ENCODE measurements at places on chromosomes 2 and 18. TPM values are rescaled to one million over a fixed set of nuclear protein-coding genes. Genes with fewer than 3 reads are reported as not detected.
A peak's percentile ranks its signal among the peaks of the same experiment; 100 is the strongest.

GRCh38 chr2:28216331-28216730 lies 176.3 kb upstream of the FOSL2 start:
- H3K27me3 ChIP-seq: no peaks in the 10 kb centered on the region
- H3K36me3 ChIP-seq: no peaks in the 10 kb centered on the region
- no peaks in the 10 kb centered on the region for H3K4me1 ChIP-seq
- H3K27ac ChIP-seq: no peak overlapping the region

- no peak overlapping the region for H3K27ac ChIP-seq
- no peaks in the 10 kb centered on the region for H3K36me3 ChIP-seq
- no peak for DNase-seq
Measured at GRCh38 chr2:12617366-12617765, 99.4 kb upstream of the TRIB2 start.

- peaks cover 11% of the 10 kb centered on the region for H3K4me1 ChIP-seq
- DNase-seq: no peak
- no peaks in the 10 kb centered on the region for H3K27me3 ChIP-seq
- H3K36me3 ChIP-seq: no peaks in the 10 kb centered on the region
- no peak overlapping the region for H3K4me3 ChIP-seq
Measured at GRCh38 chr2:191304939-191305875, 60.0 kb downstream of the MYO1B start.

DNA sequence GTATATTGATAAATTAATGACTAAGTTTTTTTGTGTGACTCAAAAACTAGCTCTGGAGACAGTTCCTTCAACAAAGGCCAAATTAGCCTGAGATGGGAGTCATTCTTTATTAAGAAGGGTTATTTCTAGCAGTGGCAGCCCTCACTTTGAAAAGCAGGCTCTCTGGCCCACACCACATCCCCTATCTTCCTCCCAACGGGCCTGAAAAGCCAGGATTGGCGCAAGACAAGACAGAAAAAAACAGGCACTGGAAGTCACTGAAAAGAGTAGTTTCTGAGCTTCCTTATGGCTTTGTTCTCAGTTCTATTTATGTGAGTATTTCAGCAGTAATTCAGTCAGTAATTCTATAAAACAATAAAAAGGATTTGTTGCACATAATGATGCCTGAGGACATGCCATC lies 149.0 kb downstream of the LAMA3 start:
- no peak for DNase-seq
- peaks cover 11% of the 10 kb centered on the region for H3K36me3 ChIP-seq
- H3K4me3 ChIP-seq: no peak overlapping the region
- H3K27ac ChIP-seq: no peak overlapping the region
- H3K27me3 ChIP-seq: no peaks in the 10 kb centered on the region
- no peaks in the 10 kb centered on the region for H3K4me1 ChIP-seq

- H3K27me3 ChIP-seq: no peaks in the 10 kb centered on the region
Measured at GRCh38 chr2:7012141-7012764, 95.0 kb downstream of the RNF144A start.

DNA sequence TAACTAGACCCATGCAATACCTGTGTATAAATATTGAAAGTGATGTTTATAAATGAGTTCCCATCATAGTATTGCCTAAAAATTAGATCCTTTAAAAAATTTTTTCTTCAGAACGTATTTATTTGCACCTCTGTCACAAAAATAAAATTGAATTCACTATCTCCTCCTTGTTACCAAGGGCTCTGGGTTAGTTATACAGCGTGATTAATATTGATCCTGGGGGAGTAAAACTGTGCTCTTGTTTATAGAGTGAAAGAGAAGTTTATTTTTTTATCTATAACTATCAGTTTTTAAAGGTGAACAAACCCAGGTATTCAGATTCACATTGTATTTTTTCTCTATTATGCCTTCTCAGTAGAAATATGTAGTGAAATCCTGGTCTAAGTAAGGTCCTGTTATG lies 458.5 kb downstream of the CPS1 start:
- no peak overlapping the region for H3K27ac ChIP-seq
- no peak for DNase-seq
- H3K36me3 ChIP-seq: no peaks in the 10 kb centered on the region
- no peaks in the 10 kb centered on the region for H3K4me1 ChIP-seq
- H3K4me3 ChIP-seq: no peak overlapping the region

DNA sequence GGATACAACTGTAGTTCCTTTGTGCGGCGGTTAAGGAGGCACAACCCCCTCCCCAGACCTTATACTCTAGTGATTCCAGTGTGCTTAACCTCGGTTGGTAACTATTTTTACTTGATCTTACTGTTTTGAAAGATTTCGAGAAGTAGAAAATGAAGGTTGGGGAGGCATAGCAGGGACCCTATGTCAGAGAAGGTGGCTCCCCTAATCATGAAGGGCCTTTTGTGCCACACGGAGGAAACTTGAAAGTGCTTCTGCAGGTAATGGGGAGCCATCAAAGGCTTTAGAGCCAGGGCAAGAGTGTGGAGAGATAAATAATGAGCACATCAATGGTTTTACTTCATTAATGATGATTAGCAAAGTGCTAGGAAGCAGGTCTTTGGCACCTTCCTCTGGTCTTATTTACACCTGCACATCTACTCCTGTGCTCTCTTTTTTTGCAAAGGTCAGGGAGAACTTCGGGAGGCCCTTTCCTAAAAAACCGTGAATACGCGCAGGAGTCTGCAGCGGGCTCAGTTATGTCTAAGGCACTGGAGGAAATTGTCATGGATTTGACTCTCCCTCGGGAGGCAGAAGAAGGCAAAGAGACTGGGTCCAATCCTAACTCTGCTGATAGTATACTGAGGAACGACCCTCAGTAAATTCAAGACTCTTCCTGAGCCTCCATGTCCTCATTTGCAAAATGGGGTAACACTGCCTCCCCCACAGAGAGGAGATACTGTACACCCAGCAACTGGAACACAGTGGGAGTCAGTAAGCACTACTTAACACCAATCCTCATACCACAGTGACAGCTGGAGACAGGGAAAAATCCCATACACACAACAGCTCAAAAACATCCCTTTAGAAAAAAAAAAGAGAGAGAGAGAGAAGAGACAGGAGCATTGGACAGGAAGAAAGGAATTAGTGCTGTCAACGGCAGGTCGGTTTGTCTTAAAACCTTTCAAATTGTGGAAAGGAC lies 81.6 kb downstream of the DDX1 start:
- no peaks in the 10 kb centered on the region for H3K36me3 ChIP-seq
- no peaks in the 10 kb centered on the region for H3K4me1 ChIP-seq
- no peak for DNase-seq
- H3K27me3 ChIP-seq: no peaks in the 10 kb centered on the region
- no peak overlapping the region for H3K4me3 ChIP-seq
- H3K27ac ChIP-seq: no peak overlapping the region

- DNase-seq: no peak
- no peaks in the 10 kb centered on the region for H3K4me1 ChIP-seq
- no peaks in the 10 kb centered on the region for H3K36me3 ChIP-seq
- no peak overlapping the region for H3K4me3 ChIP-seq
- H3K27ac ChIP-seq: no peak overlapping the region
Measured at GRCh38 chr2:71306762-71307161, 24.8 kb upstream of the ZNF638 start.

- H3K27ac ChIP-seq: no peak overlapping the region
- no peak overlapping the region for H3K4me3 ChIP-seq
- H3K36me3 ChIP-seq: no peaks in the 10 kb centered on the region
Measured at GRCh38 chr2:85151026-85151425, 17.8 kb downstream of the TCF7L1 start.

DNA sequence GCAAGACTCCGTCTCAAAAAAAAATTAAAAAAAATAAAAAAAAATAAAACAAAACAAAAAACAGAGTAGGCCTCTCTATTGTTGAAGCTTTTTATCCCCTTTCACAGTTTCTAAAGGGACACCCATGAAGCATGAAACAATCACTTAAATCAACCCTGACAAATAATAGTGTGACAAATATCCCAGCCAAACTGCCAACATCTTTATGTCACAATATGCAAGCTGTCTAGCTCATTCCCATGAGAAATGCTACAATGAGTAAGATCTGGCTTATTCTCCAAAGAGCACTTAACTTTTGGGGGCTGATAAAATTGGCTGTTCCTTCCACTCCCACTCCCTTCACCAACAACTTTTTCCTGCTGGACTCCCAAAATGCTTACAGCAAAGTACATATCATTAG lies 21.7 kb upstream of the ABCA12 start:
- no peaks in the 10 kb centered on the region for H3K4me1 ChIP-seq
- H3K27me3 ChIP-seq: no peaks in the 10 kb centered on the region
- no peaks in the 10 kb centered on the region for H3K36me3 ChIP-seq
- no peak for DNase-seq

DNA sequence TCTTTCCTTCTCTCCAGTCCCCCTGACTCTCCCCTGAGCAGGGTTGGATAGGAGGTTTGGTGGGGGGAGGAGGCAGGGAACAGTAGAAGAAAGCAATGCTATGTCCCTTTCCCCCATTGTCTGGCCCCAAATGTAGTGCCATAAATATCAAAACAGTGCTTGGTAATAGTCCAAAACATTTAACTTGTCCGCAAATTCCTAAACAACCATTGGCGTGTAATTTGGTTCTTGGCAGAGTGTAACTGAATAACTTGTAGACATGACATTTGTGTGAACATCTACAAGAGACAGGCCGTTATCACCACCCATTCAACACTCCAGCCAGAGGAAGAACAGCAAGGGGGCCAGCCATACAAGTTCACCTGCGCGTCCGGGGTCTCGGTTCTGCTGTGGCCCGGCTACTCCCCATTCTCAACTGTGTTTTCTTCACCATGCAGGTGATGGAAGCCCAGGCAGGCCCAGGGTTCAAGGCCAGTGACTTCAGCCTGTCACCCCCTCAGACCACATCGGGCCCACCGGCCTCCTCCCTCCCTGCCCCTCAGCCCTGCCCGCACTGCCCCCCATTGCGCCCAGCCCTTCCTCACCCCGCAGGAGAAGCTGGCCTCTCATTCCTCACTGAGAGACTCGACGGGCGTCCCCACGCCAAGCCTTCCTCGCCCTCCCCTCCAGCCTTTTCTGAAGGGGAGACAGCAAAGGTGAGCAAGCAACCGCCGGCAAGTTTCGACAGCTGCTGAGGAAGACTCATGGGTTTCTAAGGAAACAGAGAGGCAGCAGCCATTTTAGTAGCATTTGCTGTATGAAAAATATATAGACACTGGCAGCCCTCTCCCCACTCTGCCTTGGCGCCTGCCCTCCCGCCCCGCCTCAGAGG lies 699 bp upstream of the RAPGEF4 start:
- H3K4me3 ChIP-seq: peak overlapping the region; percentile 47
- peak; percentile 53 for DNase-seq
- peaks cover 15% of the 10 kb centered on the region for H3K4me1 ChIP-seq
- no peaks in the 10 kb centered on the region for H3K27me3 ChIP-seq
- no peak overlapping the region for H3K27ac ChIP-seq

- H3K27ac ChIP-seq: no peak overlapping the region
- no peak overlapping the region for H3K4me3 ChIP-seq
Measured at GRCh38 chr2:16429431-16430145, 236.0 kb downstream of the CYRIA start.

GRCh38 chr18:62585274-62586150 lies 62.7 kb downstream of the ZCCHC2 start:
- H3K36me3 ChIP-seq: peaks cover 10% of the 10 kb centered on the region
- no peak for DNase-seq
- no peak overlapping the region for H3K4me3 ChIP-seq
- no peaks in the 10 kb centered on the region for H3K27me3 ChIP-seq

- peak; percentile 69 for DNase-seq
- peaks cover 8% of the 10 kb centered on the region for H3K4me1 ChIP-seq
- no peaks in the 10 kb centered on the region for H3K36me3 ChIP-seq
- H3K27me3 ChIP-seq: peaks cover 27% of the 10 kb centered on the region
Measured at GRCh38 chr18:37254236-37254754, 311.3 kb downstream of the CELF4 start.

- H3K4me3 ChIP-seq: no peak overlapping the region
- H3K27ac ChIP-seq: no peak overlapping the region
- H3K4me1 ChIP-seq: peaks cover 22% of the 10 kb centered on the region
- DNase-seq: no peak
Measured at GRCh38 chr18:36419188-36419899, 121.8 kb downstream of the FHOD3 start.

DNA sequence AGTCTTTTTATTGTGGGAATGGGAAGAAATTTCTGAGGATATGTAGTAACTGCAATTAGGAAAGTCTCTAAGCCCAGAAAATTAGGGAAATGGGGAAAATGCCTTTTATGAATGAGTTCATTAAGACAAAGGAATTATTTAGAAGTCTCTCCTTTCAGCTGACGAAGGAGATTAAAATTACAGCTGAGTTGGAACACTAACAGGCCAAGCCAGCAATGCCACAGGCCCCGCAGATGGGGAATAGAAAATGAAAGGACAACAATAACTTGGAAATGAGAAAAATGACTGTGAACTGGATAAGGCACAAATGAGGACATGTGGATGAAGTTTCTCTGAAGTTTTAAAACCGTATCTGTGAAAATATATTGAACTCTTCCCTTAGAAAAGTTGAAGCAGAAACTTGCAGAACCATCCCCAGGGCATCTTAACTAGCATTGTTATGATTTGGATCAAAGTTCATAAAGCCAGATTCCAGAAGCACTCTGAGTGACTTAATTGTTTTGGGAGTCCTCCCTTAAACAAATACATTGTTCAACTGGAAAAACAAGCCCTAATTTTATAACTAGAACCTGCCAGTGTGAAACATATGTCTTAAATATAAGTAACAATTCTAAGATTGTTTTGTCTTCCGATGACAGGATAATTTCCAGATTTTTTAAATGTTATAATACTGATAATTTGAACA lies 51.3 kb downstream of the C2orf76 start:
- H3K4me3 ChIP-seq: no peak overlapping the region
- H3K36me3 ChIP-seq: no peaks in the 10 kb centered on the region
- H3K27me3 ChIP-seq: no peaks in the 10 kb centered on the region
- DNase-seq: no peak

GRCh38 chr2:11907190-11907589 lies 160.8 kb downstream of the LPIN1 start:
- DNase-seq: no peak
- no peak overlapping the region for H3K27ac ChIP-seq
- H3K36me3 ChIP-seq: no peaks in the 10 kb centered on the region
- H3K4me3 ChIP-seq: no peak overlapping the region
- no peaks in the 10 kb centered on the region for H3K27me3 ChIP-seq
- no peaks in the 10 kb centered on the region for H3K4me1 ChIP-seq

DNA sequence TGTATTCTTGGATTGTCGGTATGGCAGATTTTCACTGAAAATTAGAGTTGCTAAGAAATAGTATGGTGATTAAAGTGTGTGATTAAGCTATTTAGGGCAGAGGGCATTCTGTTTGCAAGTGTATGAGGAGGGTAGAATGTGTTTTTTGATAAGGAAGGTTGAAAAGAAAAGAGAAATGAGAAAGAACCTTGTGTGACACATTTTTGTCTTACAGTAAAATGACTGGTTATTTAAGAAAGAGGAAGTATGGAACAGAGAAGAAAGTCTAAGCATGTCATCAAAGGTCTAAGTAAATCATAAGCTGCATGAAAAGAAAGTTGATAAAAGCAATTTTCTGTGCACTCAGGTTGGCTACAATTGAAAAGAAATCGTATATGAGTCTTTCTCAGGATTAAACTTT lies 5.2 kb upstream of the RSAD2 start:
- no peaks in the 10 kb centered on the region for H3K27me3 ChIP-seq
- DNase-seq: no peak
- H3K4me3 ChIP-seq: no peak overlapping the region
- H3K36me3 ChIP-seq: no peaks in the 10 kb centered on the region

The BUB1 gene
- 9.0 TPM for total RNA-seq

The INPP4A gene
- total RNA-seq: 65.3 TPM

The NAPG gene
- total RNA-seq: 5.5 TPM

The PRKAG3 gene
- not detected for total RNA-seq

The MAB21L4 gene
- total RNA-seq: 4.9 TPM

The TXNDC2 gene
- total RNA-seq: not detected

The CCL20 gene
- total RNA-seq: not detected

The HTR2B gene
- 8.1 TPM for total RNA-seq

The VWA3B gene
- total RNA-seq: 134 TPM

The RNF152 gene
- total RNA-seq: 55.2 TPM

All from stomach (tissue), 19 donors.